ENCODE measurements at places on chromosomes 6 and 20.
A peak's percentile ranks its signal among the peaks of the same experiment; 100 is the strongest.

DNA sequence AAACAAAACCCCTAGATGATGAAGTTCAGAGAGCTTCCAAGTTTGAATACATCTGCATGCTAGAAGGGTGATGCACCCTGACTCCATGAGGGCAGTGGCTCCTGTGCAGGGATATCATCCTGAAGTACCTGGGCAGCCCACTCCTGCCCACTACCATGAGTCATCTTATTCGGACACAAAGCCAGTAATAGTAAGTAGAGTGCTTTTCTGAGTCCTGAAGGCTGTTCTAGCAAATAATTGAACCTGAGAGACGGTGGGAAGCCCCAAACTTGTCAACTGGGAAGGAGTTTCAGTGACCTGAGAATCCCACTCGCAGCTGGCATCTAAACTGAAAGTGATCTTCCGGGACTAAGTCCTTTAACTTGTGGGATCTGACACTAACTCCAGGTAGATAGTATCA is 152.9 kb upstream of the COL21A1 start:
- no peak for DNase-seq

DNA sequence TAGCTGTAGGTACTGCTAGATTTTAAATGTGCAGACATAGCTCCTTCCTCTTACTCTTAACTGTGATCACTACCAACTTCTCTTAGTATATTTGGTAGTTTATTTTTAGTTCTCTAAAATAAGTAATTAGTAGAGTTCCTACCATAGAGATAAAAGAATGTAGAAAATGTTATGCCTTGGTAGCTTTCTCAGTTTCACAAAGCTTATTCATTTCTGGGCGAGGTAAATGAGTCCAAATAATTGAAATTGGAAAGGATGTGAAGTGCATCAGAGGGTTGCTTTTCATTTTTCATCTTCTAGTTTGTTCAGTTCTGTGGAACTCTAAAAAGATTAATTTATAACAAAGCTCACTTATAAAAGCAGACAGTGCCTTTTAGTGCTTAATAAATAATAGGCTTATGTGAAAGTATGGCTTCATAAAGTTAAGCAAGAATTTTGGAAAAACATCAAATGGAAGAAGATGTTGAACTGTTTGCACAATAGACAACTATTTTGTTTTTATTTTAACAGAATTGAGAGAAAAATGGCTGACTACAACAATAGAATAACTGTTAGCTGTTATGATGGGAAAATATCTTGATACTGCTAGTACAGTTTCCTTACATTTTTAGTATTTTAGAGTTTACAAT is 303.7 kb downstream of the UTRN start:
- peak; percentile 51 for DNase-seq

GRCh38 chr6:72650081-72650745 is 28.3 kb downstream of the KCNQ5 start:
- peak; percentile 29 for DNase-seq

GRCh38 chr6:112296122-112296521 is 41.8 kb upstream of the LAMA4 start:
- peak; percentile 84 for DNase-seq

- no peak for DNase-seq
Observed at GRCh38 chr6:31350196-31351032, 6.6 kb downstream of the HLA-B start.

DNA sequence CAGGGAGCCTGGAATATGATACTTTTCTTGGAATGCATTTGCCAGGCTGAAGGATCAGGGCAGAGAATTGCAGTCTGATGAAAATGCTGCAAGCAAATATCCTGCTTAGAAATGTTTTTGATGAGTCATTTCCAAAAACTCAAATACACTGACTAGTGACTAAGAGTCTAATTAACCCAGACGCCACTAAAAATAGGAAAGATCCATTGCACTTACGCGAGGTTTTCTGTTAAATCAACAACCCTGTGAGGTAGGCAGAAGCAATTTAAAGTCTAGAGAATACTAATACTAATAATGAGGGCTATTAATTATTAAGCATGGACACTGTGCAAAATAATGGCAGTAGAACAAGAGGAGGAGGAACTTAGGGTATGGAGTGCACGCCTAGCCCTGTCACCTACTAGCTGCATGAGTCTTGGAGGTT is 130.1 kb upstream of the DOK5 start:
- DNase-seq, result peak; percentile 92

- no peak for DNase-seq
Observed at GRCh38 chr6:28635547-28636158, 110.0 kb downstream of the GPX5 start.

GRCh38 chr20:57749131-57749690 is 39.4 kb upstream of the PMEPA1 start:
- DNase-seq, result no peak

DNA sequence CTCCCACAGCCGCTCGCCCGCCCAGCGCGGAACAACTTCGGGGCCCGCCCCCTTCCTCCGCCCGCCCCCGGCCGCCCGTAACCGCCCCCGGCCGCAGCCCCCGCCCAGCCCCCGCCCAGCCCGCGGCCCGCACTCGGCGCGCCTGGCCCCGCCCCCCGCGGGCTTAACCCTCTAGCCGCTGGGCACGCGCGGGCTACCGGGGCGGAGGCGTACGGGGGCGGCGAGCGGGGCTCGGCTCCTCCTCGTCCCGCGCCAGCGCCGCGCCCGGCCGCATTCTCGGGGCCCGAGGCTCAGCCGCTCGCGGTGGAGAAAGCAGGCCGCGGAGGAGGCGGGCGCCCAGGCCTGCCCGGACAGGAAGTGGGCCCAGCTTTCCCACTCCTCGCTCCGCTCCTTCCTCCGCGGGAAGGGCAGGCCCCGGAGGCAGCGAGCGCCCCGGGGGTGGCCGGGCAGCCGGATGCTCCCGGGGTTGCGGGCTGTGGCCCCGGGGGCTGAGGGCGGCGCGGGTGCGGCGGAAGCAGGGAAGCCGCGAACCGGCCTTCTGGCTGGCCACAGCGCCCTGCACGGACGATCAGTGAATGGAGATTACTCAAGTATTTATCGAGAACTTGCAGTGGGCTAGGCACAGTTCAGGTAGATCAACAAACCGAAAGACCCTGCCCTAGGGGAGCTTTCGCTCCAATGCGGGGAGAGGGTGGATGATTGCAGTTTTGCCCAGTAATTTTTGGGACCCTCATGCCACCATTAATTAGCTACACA is at the start of gene TRAM2:
TRAM2 (minus strand) TSS at position 39 of the 756 bp plus-strand sequence. CDS start 145 bp downstream, outside the sequence.
- peak; percentile 88 for DNase-seq

DNA sequence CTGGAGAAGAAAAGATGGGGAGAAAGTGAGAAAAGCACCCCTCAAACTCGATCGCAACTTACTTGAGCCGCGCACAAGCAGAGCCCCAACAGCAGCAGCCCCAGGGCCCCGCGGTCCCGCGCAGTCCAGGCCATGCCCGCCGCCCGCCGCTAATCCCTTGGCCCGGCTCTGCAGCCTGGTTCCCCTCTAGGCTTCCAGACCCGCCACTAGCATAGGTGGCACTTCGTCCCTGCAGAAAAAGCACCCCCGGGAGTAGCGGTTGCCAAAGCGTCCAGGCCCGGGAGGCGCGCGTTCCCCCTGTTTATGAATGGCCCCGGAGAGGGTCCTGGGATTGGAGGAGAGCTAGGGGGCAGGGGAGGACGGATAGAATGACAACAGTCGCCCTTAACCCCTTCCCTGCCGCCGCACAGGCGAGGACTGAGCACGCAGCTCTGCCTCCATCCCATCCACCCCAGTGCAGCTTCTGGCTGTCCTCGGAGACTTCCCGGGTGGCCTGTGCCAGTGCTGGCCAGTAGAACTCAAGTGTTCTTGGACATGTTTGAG is 19.9 kb downstream of the COL9A1 start:
- no peak for DNase-seq

GRCh38 chr6:133980168-133980567 is 27.1 kb downstream of the TBPL1 start:
- DNase-seq, result no peak

DNA sequence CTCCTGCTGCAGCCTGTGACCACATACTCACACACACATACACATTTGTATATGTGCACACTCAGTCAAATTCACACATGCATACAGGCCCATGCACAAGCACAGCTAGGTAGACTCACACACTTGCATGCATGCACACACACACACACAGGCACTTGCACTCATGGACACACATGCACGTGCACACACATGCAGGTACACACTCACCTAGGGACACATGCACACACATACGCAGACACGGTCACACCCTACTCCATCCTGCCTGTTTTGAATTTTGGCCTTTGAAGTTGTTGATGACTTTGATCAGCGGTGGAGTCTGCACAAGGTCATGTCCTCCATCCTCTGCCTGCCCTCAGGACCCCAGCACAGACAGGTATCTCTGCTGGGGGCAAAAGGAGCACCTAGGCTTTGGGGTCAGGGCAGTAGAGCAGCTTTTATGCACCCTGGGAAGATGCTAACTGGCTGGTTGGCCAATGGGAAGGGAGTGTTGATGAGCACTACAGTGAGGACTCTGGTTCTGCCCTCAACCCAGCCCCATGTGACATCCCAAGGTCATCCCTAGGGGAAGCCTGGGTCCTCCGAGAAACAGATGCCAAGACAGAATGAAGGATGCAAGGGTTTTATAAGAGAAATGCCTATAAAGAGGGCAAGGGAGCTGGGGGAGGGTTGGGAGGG is 218.3 kb downstream of the SLC24A3 start:
- no peak for DNase-seq

DNA sequence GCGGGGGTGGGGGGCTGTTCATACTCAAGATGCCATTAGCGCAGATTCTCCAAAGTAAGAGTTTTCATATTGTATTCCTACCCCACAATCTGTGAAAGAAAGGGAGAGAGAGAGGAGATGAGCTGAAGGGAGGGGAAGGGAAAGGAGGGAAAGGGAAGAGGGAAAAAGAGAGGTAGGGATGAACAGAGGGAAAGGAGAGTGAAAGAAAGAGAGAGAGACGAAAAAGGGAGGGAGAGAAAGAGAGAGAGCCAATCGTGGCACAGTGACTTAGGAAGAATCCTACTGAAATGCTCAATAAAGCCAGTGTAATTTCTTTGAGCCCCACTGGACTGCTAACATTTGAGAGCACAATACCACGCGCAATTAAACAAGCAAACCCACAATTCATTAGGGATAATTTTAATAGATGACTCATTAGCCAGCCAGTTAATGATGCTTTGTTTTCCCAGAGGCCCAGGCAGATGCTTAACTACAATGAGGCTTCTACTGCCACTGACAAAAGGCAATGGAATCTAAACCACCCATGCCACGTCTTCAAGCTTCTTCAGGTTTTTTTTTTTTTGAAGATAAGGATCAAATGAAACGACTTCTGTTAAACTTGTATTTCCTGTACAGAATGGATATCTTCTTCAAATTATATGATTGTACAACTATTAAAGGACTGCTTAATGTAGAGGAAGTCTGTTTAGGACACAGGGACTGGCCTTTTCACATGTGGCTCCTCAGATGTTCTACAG is 306.8 kb downstream of the FOXC1 start:
- peak; percentile 96 for DNase-seq

- no peak for DNase-seq
Observed at GRCh38 chr20:62045529-62046285, 20.0 kb downstream of the TAF4 start.
